ENCODE measurements at places on chromosomes 11 and 22.

- DNase-seq = no peak
These were observed 31.8 kb downstream of the PRDM11 start for GRCh38 chr11:45178223-45178622.

GRCh38 chr22:44423556-44424358, 74.3 kb downstream of the RTL6 start:
- no peak for DNase-seq

DNA sequence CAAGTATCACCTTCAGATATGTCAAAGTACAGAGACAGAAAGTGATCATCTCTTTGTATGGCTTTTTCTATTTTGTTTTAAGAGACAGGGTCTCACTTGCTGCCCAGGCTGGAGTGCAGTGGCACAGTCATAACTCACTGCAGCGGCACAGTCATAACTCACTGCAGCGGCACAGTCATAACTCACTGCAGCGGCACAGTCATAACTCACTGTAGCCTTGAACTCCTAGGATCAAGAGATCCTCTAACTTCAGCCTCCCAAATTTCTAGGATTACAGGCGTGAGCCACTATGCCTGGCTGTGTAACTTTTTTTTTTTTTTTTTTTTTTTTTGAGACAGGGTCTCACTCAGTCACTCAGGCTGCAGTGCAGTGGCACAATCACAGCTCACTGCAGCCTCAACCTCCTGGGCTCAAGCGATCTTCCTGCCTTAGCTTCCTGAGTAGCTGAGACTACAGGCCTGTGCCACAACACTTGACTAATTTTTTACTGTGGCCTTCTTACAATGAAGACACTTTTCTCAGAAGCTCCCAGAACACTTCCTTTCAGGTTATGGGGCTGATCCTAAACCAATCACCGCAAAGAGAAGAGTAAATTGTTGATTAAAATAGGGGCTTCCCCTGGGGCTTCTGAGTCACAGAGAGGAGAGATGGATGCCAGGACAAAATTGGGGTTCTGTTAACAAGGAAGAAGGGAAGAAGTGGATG, 9.0 kb upstream of the HIKESHI start:
- peak; percentile 70 for DNase-seq

- DNase-seq = no peak
These were observed 42.1 kb downstream of the HTR3A start for GRCh38 chr11:114016986-114017385.

- peak; percentile 36 for DNase-seq
These were observed 6.2 kb downstream of the TPBGL start for GRCh38 chr11:75246671-75247350.

- no peak for DNase-seq
These were observed 70.7 kb upstream of the THY1 start for GRCh38 chr11:119493712-119494111.

- no peak for DNase-seq
These were observed 50.0 kb downstream of the SBF2 start for GRCh38 chr11:10243896-10244575.

- no peak for DNase-seq
These were observed 214.6 kb downstream of the NTM start for GRCh38 chr11:131584785-131585592.

GRCh38 chr11:43649921-43650320, 30.6 kb upstream of the HSD17B12 start:
- DNase-seq = no peak

DNA sequence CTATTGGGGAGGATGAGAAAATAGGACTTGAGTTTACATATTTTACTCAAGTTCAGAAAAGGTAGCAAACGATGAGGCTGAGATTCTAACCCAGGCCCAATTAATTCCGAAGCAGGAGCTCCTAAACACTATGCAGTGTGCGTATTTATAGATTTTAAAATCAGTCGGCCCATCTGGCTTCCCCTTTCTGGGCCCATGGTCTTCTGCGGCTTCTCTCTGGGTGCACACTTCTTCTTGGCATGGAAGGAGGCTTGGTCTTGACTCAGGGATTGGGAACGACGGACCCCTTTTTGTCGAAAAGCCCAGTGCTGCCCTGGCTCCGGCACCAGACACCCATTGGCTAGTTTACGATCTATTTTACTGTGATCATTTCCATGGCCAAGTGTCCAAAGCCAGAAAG, 1433.8 kb downstream of the BRD1 start:
- no peak for DNase-seq

DNA sequence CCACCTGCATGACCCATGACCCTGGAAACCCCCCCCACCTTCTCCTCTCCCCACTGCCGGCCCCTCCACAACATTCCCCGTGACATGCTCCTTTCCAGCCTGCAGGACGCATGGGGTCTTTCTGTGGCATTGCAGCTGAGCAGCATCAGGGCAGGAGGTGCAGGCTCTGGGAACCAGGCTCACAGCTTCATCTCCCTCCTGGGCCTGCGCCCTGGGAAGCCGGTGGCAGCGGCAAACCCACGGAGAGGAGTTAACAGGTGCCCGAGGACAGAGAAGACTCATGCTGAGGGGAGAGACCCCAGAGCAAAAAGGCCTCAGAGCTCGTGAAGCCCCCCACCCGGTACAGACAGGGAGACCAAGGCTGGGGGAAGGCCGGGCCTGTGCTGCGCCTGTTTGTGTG, 32.2 kb downstream of the CDKN1C start:
- no peak for DNase-seq

DNA sequence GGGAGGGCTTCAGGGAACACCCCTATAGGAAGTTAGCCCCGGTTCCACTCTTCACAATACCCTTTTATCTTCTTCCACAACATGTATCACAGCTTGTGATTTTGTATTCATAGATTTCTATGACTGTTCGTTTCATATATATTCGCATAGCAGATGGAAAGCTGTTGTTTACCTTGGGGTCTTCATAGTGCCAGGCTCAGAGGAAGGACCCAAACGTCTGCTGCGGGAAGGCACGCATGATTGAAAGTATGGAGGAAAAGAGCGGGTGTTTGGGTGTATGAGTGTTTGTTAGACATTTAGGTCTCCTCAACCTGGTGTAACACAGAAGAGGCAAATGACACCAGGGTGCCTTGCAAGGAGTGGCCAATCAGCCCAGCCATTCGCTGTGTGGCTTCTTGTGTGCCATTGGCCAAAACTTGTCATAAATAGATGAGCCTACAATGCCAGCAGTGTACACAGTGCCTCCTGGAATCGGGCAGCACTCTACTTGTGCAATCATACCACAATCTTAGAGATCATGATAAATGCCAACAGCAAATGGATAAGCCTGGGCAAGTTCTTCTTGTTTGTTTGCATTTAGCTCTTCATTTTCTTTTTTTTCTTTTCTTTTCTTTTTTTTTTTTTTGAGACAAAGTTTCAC, 10.9 kb upstream of the ADA2 start:
- no peak for DNase-seq

- DNase-seq = no peak
These were observed 1127.1 kb upstream of the CNTN5 start for GRCh38 chr11:97893612-97894011.

GRCh38 chr11:100759106-100759505, 72.0 kb downstream of the ARHGAP42 start:
- no peak for DNase-seq

- DNase-seq = no peak
These were observed 21.4 kb upstream of the BMAL1 start for GRCh38 chr11:13256216-13256615.

- DNase-seq = no peak
These were observed 10.0 kb upstream of the OR5M1 start for GRCh38 chr11:56624661-56625110.

DNA sequence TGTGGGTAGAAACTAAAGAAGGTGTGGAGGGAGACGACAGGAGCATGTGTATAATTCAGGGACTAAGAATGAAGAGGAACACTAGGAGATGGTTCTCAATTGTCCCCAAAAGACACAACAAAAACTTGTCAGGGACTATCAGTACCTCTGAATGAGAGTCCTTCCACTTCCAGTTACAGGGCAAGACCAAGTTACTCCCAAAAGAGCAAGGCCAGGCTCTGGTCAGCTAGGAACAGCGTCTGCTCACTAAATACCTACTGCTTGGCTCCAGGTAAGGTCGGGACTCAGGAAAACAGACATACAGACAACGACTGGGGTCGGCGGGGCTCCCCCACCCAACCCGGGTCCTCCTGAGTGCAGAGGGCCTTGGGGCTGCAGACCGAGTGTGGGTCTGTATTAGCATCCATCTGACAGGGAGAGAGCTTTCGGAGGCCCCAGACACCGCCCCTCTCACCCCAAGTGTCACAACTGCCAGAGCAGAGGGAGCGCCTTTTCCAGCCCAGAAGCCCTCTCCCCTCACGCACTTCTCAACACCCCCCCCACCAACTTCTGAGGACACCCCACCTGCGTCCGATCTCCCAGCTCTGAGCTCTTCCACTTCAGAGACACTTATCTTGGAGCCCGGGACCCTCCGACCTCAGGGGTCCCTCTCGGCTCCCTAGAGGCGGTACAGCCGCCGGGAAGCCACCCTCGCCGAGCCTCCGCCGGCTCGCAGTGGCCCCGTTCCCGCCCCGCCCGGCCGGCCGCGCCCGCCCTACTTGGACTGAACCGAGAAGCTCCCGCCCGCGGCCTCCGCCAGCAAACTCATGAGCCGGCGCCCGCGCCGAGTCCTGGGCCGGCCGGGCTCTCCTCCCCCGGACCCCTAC, 522 bp downstream of the RHOG start:
- peak; percentile 80 for DNase-seq

DNA sequence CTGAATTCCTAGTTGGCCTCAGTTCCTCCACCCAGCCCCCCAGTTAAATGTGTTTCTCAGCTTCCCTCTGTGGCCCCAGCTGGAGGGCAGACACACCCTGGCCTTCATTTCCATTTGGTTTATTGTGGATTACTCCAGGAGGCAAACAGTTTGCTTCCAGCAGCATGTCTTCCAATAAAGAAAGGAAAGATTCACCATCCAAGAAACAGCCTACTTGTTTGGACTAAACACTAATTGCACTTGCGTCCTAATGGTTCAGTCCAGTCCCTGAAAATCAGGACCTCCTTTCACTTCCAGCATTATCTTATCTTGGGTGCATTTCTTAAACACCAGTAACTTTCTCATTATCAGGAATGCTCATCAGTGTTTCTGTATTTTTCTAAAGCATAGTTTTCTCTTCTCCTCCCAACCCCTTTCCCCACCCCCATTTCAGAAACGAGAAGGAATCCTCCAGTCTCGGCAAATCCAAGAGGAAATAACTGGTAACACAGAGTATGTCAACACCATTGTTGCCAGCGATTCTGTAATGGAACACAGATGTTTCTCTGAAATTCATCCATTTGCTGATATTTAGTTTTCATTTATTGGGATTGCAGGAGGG, 130.9 kb downstream of the PARVA start:
- DNase-seq = no peak

GRCh38 chr22:20956258-20957101, 10.6 kb upstream of the AIFM3 start:
- no peak for DNase-seq

DNA sequence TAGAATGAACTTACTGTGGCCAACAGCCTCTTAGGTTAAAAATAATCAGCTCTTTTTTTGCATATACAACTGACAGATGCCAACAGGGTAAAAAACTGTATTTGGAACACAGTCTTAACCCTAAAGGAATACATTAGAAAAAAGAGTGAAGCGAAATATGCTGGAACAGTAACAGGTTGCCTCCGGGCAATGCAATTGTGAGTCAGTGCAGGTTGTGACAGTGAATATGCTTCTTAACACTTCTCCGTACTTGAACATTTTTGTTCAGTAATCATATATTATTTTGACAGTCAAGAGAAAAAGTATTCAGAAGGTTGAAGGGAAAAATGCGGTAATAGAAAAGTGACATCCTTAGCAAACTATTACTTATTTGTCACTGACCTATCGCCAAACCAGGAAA, 98.5 kb downstream of the DBX1 start:
- DNase-seq = no peak

DNA sequence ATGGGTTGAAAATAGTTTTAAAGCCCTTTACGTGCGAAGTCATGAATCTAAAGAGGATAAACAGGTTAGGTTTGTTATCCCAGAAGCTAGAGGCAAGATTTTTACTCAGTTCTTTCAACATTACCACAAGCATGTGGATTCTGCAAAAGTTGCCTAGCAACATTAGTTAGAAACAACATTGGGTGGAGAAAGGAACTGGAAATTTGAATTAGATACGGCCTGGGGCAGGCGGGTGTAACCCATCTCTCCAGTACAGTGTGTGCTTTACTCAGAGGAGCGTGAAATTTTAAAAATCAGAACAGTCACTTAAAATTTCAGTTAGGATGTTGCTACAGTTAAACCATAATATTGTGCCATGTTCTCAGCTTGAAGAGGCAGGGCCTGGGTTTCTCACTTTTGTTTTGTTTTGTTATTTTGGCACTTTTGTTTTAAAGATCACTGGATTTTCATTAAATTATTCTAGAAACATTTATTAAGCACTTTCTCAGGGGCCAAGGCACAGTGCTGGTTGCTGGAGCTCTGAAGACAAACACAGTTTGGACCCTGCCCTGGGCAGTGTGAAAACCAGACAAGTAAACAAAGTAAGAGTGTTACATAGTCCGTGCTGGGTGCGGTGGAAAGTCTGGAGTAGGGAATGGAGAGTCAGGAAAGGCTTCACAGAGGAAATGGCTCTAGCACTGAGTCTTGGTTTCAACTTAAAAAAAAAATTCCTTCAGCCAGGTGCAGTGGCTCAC, 4.4 kb upstream of the WEE1 start:
- DNase-seq = no peak

DNA sequence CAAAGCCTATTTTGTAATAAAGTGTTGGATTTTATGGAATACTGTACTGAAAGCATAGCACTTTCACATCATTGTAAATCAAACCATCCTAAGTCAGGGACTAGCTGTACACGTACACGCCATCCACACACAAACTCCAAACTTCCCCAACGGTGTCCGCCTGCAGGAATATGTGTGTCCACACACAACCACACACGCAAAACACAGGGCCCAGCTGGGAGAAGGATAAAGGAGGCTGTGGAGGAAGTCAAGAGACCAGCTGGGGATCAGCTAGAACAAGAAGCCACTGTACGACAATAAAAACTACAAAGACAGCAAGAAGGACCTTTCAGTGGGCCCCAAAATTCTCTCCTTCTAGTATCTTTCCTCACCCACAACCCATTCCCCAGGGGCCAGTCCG, 1.6 kb downstream of the TRIM29 start:
- DNase-seq = peak; percentile 13

GRCh38 chr11:75572744-75573143, 10.7 kb downstream of the SERPINH1 start:
- no peak for DNase-seq

Data from activated CD8-positive, alpha-beta memory T cell treated with anti-CD3 and anti-CD28 coated beads, Interleukin-2, amount 50 U/mL, for 48 hours (primary cell).